Naive thymus-derived CD8-positive, alpha-beta T cell (primary cell): ENCODE measurements at places on chromosomes 7 and 10. TPM values are rescaled to one million over a fixed set of nuclear protein-coding genes. Genes with fewer than 3 reads are reported as not detected.
A peak's percentile ranks its signal among the peaks of the same experiment; 100 is the strongest.

- no peak for DNase-seq
- H3K27ac ChIP-seq: peak overlapping the region; percentile 76
- peaks cover 73% of the 10 kb centered on the region for H3K4me1 ChIP-seq
- H3K4me3 ChIP-seq: peak overlapping the region; percentile 65
These were observed 72.0 kb downstream of the KAT6B start for GRCh38 chr10:74898201-74898976.

- H3K27me3 ChIP-seq: peaks cover 7% of the 10 kb centered on the region
- no peak overlapping the region for H3K27ac ChIP-seq
- H3K4me1 ChIP-seq: no peaks in the 10 kb centered on the region
- H3K36me3 ChIP-seq: no peaks in the 10 kb centered on the region
- no peak overlapping the region for H3K4me3 ChIP-seq
These were observed 113.7 kb downstream of the EGFR start for GRCh38 chr7:55132550-55132889.

- peaks cover 60% of the 10 kb centered on the region for H3K4me1 ChIP-seq
- no peak overlapping the region for H3K4me3 ChIP-seq
- H3K27me3 ChIP-seq: peaks cover 2% of the 10 kb centered on the region
- peaks cover 12% of the 10 kb centered on the region for H3K36me3 ChIP-seq
- DNase-seq: no peak
- peak overlapping the region; percentile 36 for H3K27ac ChIP-seq
These were observed 41.2 kb downstream of the NRCAM start for GRCh38 chr7:108415084-108415483.

- H3K4me3 ChIP-seq: no peak overlapping the region
- no peak for DNase-seq
- H3K27me3 ChIP-seq: peaks cover 10% of the 10 kb centered on the region
- no peak overlapping the region for H3K27ac ChIP-seq
- H3K4me1 ChIP-seq: peaks cover 38% of the 10 kb centered on the region
- no peaks in the 10 kb centered on the region for H3K36me3 ChIP-seq
These were observed 295.9 kb upstream of the ZNF32 start for GRCh38 chr10:43944381-43945093.

The CROT gene
- 5.3 TPM for polyA plus RNA-seq

The PDCD11 gene
- 14.9 TPM for polyA plus RNA-seq

GRCh38 chr7:83921941-83922607 is 272.5 kb downstream of the SEMA3A start:
- H3K36me3 ChIP-seq: no peaks in the 10 kb centered on the region
- no peak for DNase-seq
- no peak overlapping the region for H3K27ac ChIP-seq

GRCh38 chr7:92809397-92809759 is 27.0 kb downstream of the CDK6 start:
- H3K4me1 ChIP-seq: peaks cover 10% of the 10 kb centered on the region
- peak overlapping the region; percentile 14 for H3K27ac ChIP-seq
- H3K4me3 ChIP-seq: no peak overlapping the region
- H3K27me3 ChIP-seq: no peaks in the 10 kb centered on the region
- H3K36me3 ChIP-seq: no peaks in the 10 kb centered on the region
